ENCODE measurements at places on chromosomes 6 and 20. TPM values are rescaled to one million over a fixed set of nuclear protein-coding genes. Genes with fewer than 3 reads are reported as not detected.

GRCh38 chr6:24777227-24777626, 2.5 kb downstream of the GMNN start:
- DNase-seq, result no peak

DNA sequence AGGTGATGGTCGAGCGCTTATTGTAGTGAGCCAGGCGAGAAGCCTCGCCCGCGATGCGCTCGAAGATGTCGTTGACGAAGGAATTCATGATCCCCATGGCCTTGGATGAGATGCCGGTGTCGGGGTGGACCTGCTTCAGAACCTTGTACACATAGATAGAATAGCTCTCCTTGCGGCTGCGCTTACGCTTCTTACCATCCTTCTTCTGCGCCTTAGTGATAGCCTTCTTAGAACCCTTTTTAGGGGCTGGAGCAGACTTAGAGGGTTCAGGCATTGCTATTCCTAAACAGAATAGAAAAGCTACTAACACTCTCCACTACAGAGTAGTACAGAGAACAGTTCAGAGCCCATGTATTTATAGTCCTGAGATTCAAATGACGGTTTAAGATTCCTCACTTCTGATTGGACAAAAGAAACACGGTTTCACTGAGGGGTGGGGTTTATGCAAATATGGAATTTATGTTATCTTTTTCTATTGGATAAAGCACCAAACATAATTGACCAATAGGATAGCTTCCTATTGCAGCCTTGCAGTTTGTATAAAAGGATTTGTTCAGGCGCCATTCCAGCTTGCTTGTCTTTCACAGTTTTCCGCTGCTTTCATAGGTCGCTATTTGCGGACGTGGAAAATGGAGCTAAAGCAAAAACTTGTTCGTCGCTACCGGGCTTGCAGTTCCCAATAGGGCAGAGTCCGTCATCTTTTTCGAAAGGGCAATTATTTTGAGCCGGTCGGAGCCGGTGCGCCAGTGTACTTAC, 43.7 kb upstream of the HFE start:
- DNase-seq, result no peak

DNA sequence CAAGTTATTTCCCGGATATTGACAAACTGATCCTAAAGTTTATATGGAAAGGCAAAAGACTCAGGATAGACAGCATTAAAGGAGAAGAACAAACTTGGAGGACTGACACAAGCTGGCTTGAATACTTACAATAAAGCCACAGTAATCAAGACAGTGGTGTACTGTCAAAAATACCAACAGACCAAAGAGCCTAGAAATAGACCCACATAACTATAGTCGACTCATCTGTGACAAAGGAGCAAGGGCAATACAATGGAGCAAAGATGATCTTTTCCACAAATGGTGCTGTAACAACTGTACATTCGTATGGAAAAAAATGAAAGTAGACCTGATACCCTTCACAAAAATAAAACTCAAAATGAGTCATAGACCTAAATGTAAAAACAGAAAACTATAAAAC, 46.0 kb downstream of the ABHD12 start:
- no peak for DNase-seq

The NNAT gene
- 2.7 TPM for total RNA-seq

GRCh38 chr20:19025430-19026120, 186.9 kb upstream of the SLC24A3 start:
- DNase-seq, result no peak

The DACT2 gene
- total RNA-seq, result 4.6 TPM

GRCh38 chr6:162921062-162921461, 193.3 kb downstream of the PACRG start:
- no peak for DNase-seq

DNA sequence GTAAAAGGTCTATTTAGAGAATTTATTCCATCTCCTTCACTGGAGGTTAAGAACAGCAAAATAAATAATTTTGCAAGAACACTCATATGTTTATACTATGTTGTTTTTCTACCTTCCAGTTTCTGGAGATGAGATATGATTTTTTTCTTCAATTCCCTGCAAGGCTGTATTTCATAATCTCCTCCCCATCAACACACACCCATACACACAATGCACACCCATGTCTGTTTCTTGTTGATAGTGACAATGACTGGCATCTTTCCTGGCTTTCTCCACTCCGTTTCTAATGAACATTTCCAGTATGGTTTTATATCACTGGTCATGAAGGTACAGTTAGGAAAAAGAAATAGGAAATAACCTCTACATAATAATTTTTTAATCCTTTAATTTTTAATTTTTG, 202.1 kb downstream of the ARHGAP18 start:
- DNase-seq, result no peak

- no peak for DNase-seq
Observed at GRCh38 chr6:129860908-129861665, at the start of gene TMEM244. TSS of gene TMEM244 (minus strand) at chr6:129861315. CDS start at chr6:129861188, 127 bp downstream.

The CCM2L gene
- total RNA-seq, result not detected

GRCh38 chr6:1475174-1475573, 85.8 kb downstream of the FOXF2 start:
- no peak for DNase-seq

DNA sequence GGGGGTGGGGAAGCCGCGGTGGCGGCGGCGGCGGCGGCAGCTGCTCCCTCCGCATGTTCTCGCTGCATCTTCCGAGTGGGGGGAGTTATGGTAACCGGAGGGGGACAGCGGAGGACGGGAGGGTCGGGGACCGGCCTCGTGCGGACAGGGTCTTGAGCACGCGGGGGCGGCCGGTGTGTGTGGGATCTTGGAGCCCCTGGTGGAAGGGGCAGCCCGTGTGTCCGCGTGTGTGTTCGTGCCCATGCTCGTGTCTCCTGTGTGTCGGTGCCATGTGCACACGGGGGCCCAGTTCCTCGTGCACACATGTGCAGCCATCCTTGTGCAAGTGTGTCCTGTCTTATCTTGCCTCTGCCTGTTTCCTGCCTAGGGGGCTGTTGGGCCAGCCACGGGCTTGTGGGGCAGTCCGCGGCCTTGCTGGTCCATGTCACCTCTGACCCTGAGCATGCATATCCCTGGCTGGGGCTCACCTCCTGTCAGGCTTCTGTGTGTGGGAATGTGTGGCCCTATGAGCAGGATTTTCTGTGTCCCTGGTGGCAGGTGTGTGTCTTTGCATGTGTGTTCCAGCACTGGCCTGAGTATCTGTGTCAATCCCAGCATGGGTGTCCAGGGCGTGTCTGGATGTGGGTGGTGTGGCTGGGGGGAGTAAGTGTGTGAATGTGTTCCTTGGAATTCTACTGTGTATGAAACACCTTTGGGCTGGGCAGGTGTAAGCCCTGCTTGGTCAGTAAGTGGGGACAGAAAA, 8.5 kb downstream of the SYNGAP1 start:
- DNase-seq, result no peak

- DNase-seq, result no peak
Observed at GRCh38 chr6:111011360-111012142, 29.7 kb downstream of the RPF2 start.

GRCh38 chr6:53059648-53060589, 5.3 kb upstream of the FBXO9 start:
- DNase-seq, result no peak
